Right ventricle myocardium inferior (tissue), 1 donor: ENCODE measurements at places on chromosomes 2 and 18. TPM values are rescaled to one million over a fixed set of nuclear protein-coding genes. Genes with fewer than 3 reads are reported as not detected.

Gene SLC4A3
- total RNA-seq = 445 TPM

Gene ELOA2
- total RNA-seq = not detected

Gene CRYGC
- total RNA-seq = not detected

Gene MGAT4A
- total RNA-seq = 19.3 TPM

Gene DUSP2
- 1.3 TPM for total RNA-seq

Gene TUBB8B
- total RNA-seq = not detected

Gene BUB1
- 0.87 TPM for total RNA-seq

Gene DNAJB2
- 80.4 TPM for total RNA-seq

Gene COLEC12
- 9.9 TPM for total RNA-seq

Gene LYPD6
- 0.14 TPM for total RNA-seq

Gene RNU2-63P
- total RNA-seq = not detected

Gene UGT1A3
- not detected for total RNA-seq

Gene PFN4
- total RNA-seq = 0.32 TPM

Gene ZEB2
- total RNA-seq = 89.0 TPM

Gene OTOS
- not detected for total RNA-seq

Gene XPO1
- total RNA-seq = 66.4 TPM

Gene CYP27C1
- 0.05 TPM for total RNA-seq

Gene RTP5
- not detected for total RNA-seq

Gene IL1F10
- total RNA-seq = not detected

Gene ZRANB3
- total RNA-seq = 3.1 TPM

Gene CNDP1
- total RNA-seq = not detected

Gene SPATA3
- not detected for total RNA-seq

Gene RIOK3
- 49.3 TPM for total RNA-seq

Gene PROM2
- 0.32 TPM for total RNA-seq

Gene GKN1
- not detected for total RNA-seq

Gene RAPGEF4
- 9.0 TPM for total RNA-seq

Gene FSIP2
- 0.11 TPM for total RNA-seq

Gene HTR2B
- not detected for total RNA-seq

Gene C2orf92
- 1.1 TPM for total RNA-seq

Gene PPIG
- 34.7 TPM for total RNA-seq

Gene HNMT
- total RNA-seq = 13.0 TPM

Gene HOXD4
- total RNA-seq = not detected

Gene CLK1
- 46.3 TPM for total RNA-seq

Gene ALK
- total RNA-seq = 0.08 TPM

Gene CPO
- 0.73 TPM for total RNA-seq

Gene CFC1
- not detected for total RNA-seq
